GM12878 (cell line): ENCODE measurements at places on chromosomes 6 and 20. TPM values are rescaled to one million over a fixed set of nuclear protein-coding genes. Genes with fewer than 3 reads are reported as not detected.

Gene FAM83C
- not detected in 2 replicates for total RNA-seq

Gene ITPA
- 78.7 and 86.1 TPM in 2 replicates for total RNA-seq

Gene KIF25
- not detected in 2 replicates for total RNA-seq

Gene LEMD2
- 30.4 and 35.2 TPM in 2 replicates for total RNA-seq

Gene DEF6
- total RNA-seq, result 58.1 and 66.3 TPM in 2 replicates

Gene C6orf132
- total RNA-seq, result 0.03 and 0.05 TPM in 2 replicates

Gene DACT2
- not detected in 2 replicates for total RNA-seq

Gene C20orf144
- 0.11 and 0.23 TPM in 2 replicates for total RNA-seq

Gene RAD21L1
- not detected in 2 replicates for total RNA-seq

Gene TRIM10
- total RNA-seq, result not detected in 2 replicates

Gene DDX43
- total RNA-seq, result 0.08 TPM in 1 of 2 replicates, not detected in the other

- H3K27ac ChIP-seq, result no peak overlapping the region
- no peak for DNase-seq
- no peaks in the 10 kb centered on the region; the same call in none of the 2 replicates for H3K27me3 ChIP-seq
- no peaks in the 10 kb centered on the region for H3K36me3 ChIP-seq
- no peak overlapping the region for H3K4me3 ChIP-seq
- no peaks in the 10 kb centered on the region for H3K4me1 ChIP-seq
Measured at GRCh38 chr6:40550202-40551101, 36.7 kb downstream of the LRFN2 start.

- H3K27me3 ChIP-seq, result no peaks in the 10 kb centered on the region
- H3K27ac ChIP-seq, result no peak overlapping the region
- no peak overlapping the region for H3K4me3 ChIP-seq
- peaks cover 46% of the 10 kb centered on the region for H3K36me3 ChIP-seq
- no peaks in the 10 kb centered on the region for H3K4me1 ChIP-seq
Measured at GRCh38 chr20:47252879-47253307, 103.6 kb downstream of the ZMYND8 start.

DNA sequence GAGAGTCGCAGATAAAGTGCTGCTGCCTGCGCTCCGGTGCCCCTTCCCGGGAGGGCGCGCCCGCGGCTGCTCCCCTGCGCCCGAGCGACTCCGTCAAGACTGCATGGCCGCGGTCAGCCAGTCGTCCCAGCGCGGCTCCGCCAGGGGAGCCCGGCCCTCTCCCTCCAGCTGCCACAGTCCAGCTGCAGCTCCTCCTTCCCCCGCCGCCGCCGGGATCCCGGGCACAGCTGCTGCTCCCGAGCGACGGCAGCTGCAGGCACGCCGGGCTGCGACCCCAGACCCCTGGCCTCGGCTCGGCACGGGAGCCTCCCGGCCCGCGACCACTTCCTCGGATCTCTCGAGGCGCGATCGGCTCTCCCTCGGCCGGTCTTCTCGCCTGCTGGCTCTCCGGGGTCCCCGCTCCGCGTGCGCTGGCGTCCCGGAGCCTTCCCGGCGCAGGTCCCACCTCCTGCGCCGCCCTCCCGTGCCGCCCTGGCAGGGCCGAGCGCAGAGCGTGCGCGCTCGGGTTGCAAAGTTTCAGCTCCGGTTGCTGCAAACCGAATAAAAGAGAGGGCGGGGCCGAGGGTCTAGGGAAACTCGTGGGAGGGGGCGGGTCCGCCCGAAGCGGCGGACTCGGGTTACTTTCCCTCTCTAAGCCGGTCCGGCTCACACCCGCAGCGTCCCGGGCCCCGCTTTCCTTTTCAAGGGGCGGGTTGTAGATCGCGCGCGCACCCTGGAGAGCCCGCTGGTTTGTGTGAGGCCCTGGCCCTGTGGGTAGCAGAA is at the start of gene CNKSR3:
CNKSR3 (minus strand) TSS at position 542 of the 762 bp plus-strand sequence. CDS start 571 bp downstream, outside the sequence.
- H3K4me1 ChIP-seq, result no peaks in the 10 kb centered on the region
- H3K4me3 ChIP-seq, result peak within 1 kb of the TSS; percentile 58; the same call in 1 of the 2 replicates
- no peak within 1 kb of the TSS for H3K27ac ChIP-seq
- H3K27me3 ChIP-seq, result peaks cover 7% of the 10 kb centered on the region
- DNase-seq, result no peak

DNA sequence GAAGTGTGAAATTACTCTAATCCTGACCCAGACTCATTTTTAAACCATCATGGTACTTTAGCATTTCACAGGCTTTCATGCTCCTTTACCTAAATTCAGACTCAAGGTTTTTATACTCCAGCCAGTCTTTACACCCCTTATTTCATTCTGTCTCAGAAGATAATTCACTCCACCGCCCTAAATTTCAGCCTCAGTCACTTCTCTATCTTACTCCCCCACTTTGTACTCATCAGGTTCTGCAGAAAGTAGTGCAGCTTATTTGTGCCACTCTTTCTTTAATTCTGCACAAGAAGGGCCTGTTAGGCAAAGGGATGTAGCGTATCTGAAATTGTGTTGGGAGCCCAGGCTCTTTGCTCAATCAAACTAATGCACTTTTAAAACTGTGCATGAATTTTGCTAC is 205.5 kb downstream of the ARHGAP18 start:
- DNase-seq, result no peak
- H3K27ac ChIP-seq, result no peak overlapping the region
- H3K4me1 ChIP-seq, result peaks cover 3% of the 10 kb centered on the region; the same call in 1 of the 2 replicates
- H3K27me3 ChIP-seq, result no peaks in the 10 kb centered on the region
- H3K36me3 ChIP-seq, result no peaks in the 10 kb centered on the region
- H3K4me3 ChIP-seq, result no peak overlapping the region

GRCh38 chr20:40778894-40779496 is 90.0 kb upstream of the MAFB start:
- H3K4me1 ChIP-seq, result no peaks in the 10 kb centered on the region
- no peak overlapping the region for H3K27ac ChIP-seq
- H3K27me3 ChIP-seq, result no peaks in the 10 kb centered on the region; the same call in 1 of the 2 replicates
- no peak for DNase-seq
- H3K36me3 ChIP-seq, result no peaks in the 10 kb centered on the region
- H3K4me3 ChIP-seq, result no peak overlapping the region

DNA sequence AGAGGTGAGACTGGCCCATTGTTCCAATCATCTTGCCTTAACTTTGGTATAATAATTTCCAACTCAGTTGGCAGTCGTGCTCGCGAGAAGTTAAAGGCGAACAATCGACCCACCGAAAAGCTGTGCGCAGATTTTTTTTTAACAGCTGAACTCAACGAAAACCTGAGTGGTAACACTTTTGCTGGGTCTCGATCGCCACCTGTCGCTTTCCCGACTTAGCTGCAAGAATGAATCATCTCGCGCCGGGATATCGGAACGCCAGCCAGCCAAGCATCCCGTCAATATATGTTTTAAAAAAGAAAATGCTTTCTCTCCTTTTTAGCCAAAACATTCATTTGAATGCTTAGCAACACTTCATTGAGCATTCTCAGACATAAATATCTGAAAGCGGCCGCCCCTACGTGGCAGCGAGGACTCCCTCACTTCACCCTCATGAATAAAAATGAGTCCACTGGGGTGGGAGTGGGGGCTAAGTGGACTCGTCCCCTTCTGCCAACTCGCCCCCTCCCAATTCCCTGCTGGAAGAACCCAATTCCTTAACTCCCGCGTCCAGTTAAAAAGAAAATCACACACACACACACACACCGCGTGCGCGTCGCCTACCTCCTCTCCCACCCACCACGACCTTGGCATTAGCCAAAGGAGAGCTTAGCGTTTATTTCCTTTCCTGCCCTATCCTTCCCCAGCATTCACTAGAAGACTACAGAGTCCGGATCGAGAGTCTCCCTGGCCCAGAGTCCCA is 1.5 kb downstream of the COL12A1 start:
- no peaks in the 10 kb centered on the region for H3K36me3 ChIP-seq
- H3K27me3 ChIP-seq, result peaks cover 33% of the 10 kb centered on the region
- no peaks in the 10 kb centered on the region for H3K4me1 ChIP-seq
- H3K4me3 ChIP-seq, result no peak overlapping the region

DNA sequence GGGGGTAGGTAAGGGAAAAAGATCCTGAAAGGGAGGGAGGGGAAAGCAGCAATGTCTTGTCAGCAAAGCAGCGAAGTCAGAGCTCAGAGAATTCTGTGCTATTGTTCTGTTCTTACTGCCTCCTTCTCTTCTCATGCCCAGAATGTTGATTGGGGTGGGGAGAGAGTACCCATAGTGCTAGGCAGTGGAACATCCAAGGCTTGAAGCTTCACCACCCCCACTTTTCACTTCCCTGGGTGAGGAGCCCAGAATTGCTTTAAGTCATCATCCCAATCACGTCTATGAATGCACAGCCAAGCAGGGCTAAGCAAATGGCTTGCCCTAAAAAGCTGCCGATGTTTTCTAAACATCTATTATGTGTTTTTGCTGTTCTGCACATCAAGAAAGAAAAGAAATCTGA is 16.5 kb downstream of the REPS1 start:
- no peak overlapping the region for H3K4me3 ChIP-seq
- no peaks in the 10 kb centered on the region for H3K27me3 ChIP-seq
- DNase-seq, result no peak
- H3K27ac ChIP-seq, result 0 out of 2 replicates have a peak overlapping the region, but pooled peaks have one; percentile 11
- H3K4me1 ChIP-seq, result peaks cover 16% of the 10 kb centered on the region

GRCh38 chr6:117533775-117534174 is 51.3 kb downstream of the DCBLD1 start:
- no peak for DNase-seq
- no peaks in the 10 kb centered on the region for H3K27me3 ChIP-seq
- no peak overlapping the region for H3K4me3 ChIP-seq
- no peaks in the 10 kb centered on the region for H3K4me1 ChIP-seq
- no peak overlapping the region for H3K27ac ChIP-seq

GRCh38 chr6:116057766-116058165 is 2.9 kb downstream of the FRK start:
- H3K27me3 ChIP-seq, result no peaks in the 10 kb centered on the region
- H3K36me3 ChIP-seq, result no peaks in the 10 kb centered on the region; the same call in 1 of the 2 replicates
- H3K4me3 ChIP-seq, result no peak overlapping the region
- no peak overlapping the region for H3K27ac ChIP-seq

DNA sequence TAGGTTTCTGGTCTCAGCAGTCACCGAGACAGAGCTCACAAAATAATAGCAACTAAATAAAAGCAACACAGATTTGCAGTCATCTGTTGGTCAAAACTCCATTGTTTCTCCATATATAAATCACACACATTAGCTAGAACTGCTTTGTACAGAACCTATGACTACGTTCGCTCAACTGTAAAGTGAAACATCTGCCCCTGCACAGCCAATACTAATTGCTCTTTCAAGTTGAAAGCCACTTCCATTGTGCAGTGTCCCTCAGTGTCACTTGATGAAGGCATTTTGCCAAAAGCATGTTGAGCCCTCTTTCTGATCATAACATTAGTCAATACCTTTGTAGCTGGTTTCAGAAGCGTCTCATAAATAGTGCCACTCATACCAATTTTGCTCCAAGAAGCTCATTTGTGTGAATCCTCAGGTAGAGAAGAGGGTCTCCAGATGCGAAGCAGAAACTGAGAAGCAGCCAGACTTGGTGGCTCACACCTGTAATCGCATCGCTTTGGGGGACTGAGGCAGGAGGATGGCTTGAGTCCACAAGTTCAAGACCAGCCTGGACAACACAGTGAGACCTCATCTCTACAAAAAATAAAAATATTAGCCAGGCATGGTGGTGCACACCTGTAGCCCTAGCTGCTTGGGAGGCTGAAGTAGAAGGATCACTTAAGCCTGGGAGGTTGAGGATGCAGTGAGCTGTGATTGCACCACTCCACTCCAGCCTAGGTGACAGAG is 68.9 kb downstream of the PERP start:
- no peak overlapping the region for H3K27ac ChIP-seq
- H3K4me3 ChIP-seq, result no peak overlapping the region
- DNase-seq, result peak; percentile 9

GRCh38 chr6:154768280-154768679 is 35.1 kb downstream of the SCAF8 start:
- no peak overlapping the region for H3K27ac ChIP-seq
- no peak for DNase-seq
- peaks cover 8% of the 10 kb centered on the region; the same call in 1 of the 2 replicates for H3K4me1 ChIP-seq
- H3K4me3 ChIP-seq, result no peak overlapping the region
- H3K27me3 ChIP-seq, result no peaks in the 10 kb centered on the region
- H3K36me3 ChIP-seq, result no peaks in the 10 kb centered on the region

GRCh38 chr6:31662124-31662723 is 1.6 kb upstream of the C6orf47 start:
- no peak for DNase-seq
- H3K27me3 ChIP-seq, result no peaks in the 10 kb centered on the region
- no peaks in the 10 kb centered on the region; the same call in none of the 2 replicates for H3K36me3 ChIP-seq
- H3K4me3 ChIP-seq, result 0 out of 2 replicates have a peak overlapping the region, but pooled peaks have one; percentile 26
- H3K4me1 ChIP-seq, result peaks cover 47% of the 10 kb centered on the region
- peak overlapping the region; percentile 22 for H3K27ac ChIP-seq

GRCh38 chr20:6855104-6855503 is 87.6 kb downstream of the BMP2 start:
- H3K4me1 ChIP-seq, result no peaks in the 10 kb centered on the region
- no peak overlapping the region for H3K27ac ChIP-seq
- H3K27me3 ChIP-seq, result no peaks in the 10 kb centered on the region
- H3K4me3 ChIP-seq, result no peak overlapping the region
- H3K36me3 ChIP-seq, result no peaks in the 10 kb centered on the region

GRCh38 chr6:33812669-33813068 is 8.9 kb upstream of the MLN start:
- peaks cover 10% of the 10 kb centered on the region; the same call in 1 of the 2 replicates for H3K27me3 ChIP-seq
- no peaks in the 10 kb centered on the region for H3K36me3 ChIP-seq
- H3K4me3 ChIP-seq, result no peak overlapping the region
- no peak for DNase-seq
- H3K4me1 ChIP-seq, result no peaks in the 10 kb centered on the region
- H3K27ac ChIP-seq, result no peak overlapping the region

GRCh38 chr6:32224696-32225095 is 829 bp upstream of the NOTCH4 start:
- peaks cover 37% of the 10 kb centered on the region for H3K4me1 ChIP-seq
- H3K36me3 ChIP-seq, result no peaks in the 10 kb centered on the region
- no peak overlapping the region for H3K4me3 ChIP-seq
- no peak overlapping the region for H3K27ac ChIP-seq
- no peaks in the 10 kb centered on the region for H3K27me3 ChIP-seq

- no peaks in the 10 kb centered on the region for H3K27me3 ChIP-seq
- no peak overlapping the region for H3K4me3 ChIP-seq
- no peaks in the 10 kb centered on the region for H3K4me1 ChIP-seq
- no peak for DNase-seq
- no peaks in the 10 kb centered on the region for H3K36me3 ChIP-seq
- no peak overlapping the region for H3K27ac ChIP-seq
Measured at GRCh38 chr6:163600331-163600730, 185.8 kb downstream of the QKI start.

DNA sequence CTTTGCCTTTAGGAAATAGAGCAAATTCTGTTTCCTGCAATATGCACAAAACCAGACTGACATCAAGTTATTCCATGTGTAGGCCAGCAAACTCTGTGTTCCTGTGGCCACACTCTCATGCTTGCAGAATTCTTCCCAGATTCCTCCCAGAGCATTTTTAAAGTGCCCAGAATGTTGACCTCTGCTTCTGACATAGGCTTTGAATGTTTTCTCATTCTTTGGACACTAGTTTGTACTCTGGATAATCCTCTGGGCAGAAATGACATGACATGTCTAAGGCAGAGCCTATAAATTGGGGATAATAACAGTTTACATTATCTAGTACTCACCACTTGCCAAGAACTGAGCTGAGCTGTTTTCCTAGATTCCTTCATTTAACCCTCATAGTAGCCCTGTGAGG is 9.2 kb upstream of the EFHC1 start:
- peaks cover 9% of the 10 kb centered on the region for H3K4me1 ChIP-seq

GRCh38 chr20:47857569-47858464 is 72.5 kb upstream of the SULF2 start:
- no peaks in the 10 kb centered on the region for H3K27me3 ChIP-seq
- peaks cover 14% of the 10 kb centered on the region for H3K4me1 ChIP-seq
- H3K4me3 ChIP-seq, result no peak overlapping the region
